ENCODE measurements at places on chromosomes 3 and 15.

DNA sequence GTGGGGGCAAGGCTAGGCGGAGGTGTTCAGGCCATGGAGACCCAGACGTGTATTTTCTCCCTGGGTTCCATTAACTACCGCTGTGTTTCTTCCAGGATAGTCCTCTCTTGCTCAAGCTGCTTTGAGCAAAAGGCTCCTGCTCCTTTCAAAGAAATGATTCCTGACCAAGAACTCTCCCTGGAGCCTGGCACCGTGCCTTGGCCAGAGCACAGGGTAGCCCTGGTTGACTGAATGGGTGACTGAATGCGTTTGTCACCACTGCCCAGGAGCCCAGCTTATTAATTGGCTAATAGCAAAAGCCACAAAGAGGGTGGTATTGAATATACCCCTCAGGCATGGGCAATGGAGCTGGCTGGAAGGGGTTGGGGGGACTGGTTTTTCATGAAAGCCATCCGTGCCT, 13.9 kb downstream of the RASGRF1 start:
- DNase-seq: no peak

GRCh38 chr15:60352525-60352924, 45.3 kb downstream of the ANXA2 start:
- DNase-seq: no peak

DNA sequence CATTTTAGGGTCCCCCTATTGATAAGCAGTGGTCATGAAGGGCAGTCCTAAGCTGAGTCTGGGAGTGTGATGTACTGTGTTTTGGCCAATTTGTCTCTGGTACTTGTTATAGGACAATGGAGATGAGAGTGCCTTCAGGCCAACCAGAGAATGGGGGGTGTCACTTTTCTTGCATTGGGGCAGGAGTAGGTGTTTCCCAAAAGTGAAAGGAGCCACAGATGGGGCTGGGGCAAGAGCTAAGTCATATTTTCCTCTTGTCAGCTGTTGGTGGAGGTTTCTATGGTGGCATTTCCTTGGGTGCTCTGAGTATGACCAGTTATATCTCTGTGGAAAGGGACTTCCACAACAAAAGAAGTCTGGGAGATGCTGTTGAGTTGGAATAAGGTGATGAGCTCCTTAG, 24.7 kb upstream of the BSN start:
- no peak for DNase-seq

GRCh38 chr3:41304593-41304992, 105.3 kb downstream of the CTNNB1 start:
- DNase-seq: no peak

DNA sequence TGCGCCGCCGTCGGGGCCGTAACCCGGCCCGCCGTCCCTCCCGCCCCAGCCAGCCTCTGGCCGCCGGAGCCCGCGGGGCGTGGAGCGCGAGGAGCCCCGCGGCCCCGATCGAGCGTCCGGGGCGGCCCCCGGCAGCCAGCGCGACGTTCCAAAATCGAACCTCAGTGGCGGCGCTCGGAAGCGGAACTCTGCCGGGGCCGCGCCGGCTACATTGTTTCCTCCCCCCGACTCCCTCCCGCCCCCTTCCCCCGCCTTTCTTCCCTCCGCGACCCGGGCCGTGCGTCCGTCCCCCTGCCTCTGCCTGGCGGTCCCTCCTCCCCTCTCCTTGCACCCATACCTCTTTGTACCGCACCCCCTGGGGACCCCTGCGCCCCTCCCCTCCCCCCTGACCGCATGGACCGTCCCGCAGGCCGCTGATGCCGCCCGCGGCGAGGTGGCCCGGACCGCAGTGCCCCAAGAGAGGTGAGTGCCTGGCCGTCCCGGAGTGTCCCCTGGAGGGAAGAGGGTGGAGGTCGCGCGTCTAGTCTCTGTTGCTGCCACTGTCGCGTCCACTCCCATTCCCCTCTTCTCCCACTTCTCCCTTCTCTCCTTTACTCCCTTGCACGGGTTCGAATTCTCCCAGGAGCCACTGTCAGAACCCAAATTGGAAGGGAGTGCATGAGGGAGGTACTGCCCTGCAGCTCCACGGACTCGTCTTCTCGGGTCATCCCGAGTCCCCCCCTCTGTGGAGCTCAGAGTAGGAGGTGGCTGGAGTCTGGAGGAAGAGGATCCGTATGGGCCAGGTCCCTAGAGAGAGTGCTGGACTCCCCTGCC, 585 bp downstream of the CSK start:
- DNase-seq: no peak
